T-helper 17 cell (primary cell): ENCODE measurements at places on chromosomes 12 and 14. TPM values are rescaled to one million over a fixed set of nuclear protein-coding genes. Genes with fewer than 3 reads are reported as not detected.

DNA sequence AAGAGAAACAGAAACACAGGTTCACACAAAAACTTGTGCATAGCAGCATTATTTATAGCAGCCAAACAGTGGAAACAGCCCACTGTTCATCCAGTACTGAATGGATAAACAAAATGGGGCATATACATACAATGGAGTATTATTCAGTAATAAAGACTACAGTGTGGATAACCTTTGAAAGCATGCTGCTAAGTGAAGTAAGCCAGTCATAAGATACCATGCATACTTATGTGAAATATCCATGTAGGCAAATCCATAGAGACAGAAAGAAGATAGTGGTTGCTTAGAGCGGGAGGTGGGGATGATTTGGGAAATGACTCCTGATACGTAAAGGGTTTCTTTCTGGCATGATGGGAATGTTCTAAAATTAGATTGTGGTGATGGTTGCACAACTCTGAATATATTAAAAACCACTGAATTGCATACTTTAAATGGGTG lies 99.4 kb downstream of the CRADD start:
- peaks cover 2% of the 10 kb centered on the region for H3K36me3 ChIP-seq

The IKZF4 gene
- total RNA-seq = 3.9 TPM

DNA sequence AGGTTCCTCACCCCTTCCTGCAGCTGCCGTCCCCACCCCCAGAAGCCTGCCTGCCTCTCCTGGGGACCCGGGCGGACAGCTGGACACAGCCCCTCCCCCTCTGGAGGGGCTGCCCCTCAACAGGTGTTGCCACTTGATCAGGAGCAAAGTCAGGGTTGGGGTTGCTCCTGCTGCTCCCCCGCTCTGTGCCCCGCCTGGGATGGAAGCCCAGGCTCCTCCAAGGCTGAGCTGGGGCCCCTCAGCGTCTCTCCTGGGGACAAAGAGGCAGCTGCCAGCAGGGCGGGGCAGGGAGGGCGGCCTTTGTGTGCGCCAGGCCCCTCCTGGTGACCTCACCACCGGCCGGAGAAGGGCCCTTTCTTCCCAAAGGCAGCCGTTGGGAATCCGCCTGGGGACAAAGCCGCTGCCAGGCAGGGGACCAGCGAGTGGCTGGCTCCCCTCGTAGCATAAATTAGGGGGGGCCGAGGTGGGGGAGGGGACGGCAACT lies 13.7 kb downstream of the TRMT61A start:
- no peak overlapping the region for H3K27ac ChIP-seq
- peaks cover 5% of the 10 kb centered on the region for H3K4me1 ChIP-seq
- H3K27me3 ChIP-seq = no peaks in the 10 kb centered on the region

The DAAM1 gene
- 22.6 TPM for total RNA-seq

The CIT gene
- 1.6 TPM for total RNA-seq

- H3K4me1 ChIP-seq = no peaks in the 10 kb centered on the region
- no peak for DNase-seq
- no peak overlapping the region for H3K27ac ChIP-seq
- no peak overlapping the region for H3K4me3 ChIP-seq
- no peaks in the 10 kb centered on the region for H3K36me3 ChIP-seq
Observed at GRCh38 chr12:84077679-84078078, 834.9 kb downstream of the SLC6A15 start.

The TAS2R7 gene
- total RNA-seq = not detected

DNA sequence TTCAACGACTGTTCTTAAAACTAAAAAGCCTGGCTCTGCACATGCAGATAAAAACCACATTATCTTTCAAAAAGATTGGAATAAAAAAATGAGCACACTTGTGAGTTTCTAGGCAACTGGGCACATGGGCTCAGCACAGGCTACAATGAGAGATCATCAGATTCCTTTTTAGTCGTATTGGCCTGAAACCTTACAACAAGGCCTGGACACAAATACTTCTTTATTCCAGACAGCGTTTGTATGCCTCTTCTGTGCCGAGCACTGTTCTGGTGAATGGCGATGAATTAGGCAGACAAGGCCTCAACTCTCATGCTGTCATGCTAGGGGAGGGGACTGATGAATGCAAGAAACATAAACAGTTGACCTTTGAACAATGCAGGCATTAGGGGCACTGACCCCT lies 463.0 kb downstream of the AACS start:
- H3K27ac ChIP-seq = no peak overlapping the region
- no peak for DNase-seq
- H3K4me1 ChIP-seq = no peaks in the 10 kb centered on the region

GRCh38 chr12:47033081-47033480 lies 46.3 kb upstream of the PCED1B start:
- H3K4me3 ChIP-seq = peak overlapping the region; percentile 12

The CMTM5 gene
- 29.1 TPM for total RNA-seq
